Epithelial cell of esophagus (primary cell): ENCODE measurements at places on chromosomes 5 and 9.

- DNase-seq = peak; percentile 48
Observed at GRCh38 chr9:6413365-6414246, 607 bp downstream of the UHRF2 start.

- DNase-seq = no peak
Observed at GRCh38 chr5:68646144-68646543, 430.6 kb downstream of the PIK3R1 start.

DNA sequence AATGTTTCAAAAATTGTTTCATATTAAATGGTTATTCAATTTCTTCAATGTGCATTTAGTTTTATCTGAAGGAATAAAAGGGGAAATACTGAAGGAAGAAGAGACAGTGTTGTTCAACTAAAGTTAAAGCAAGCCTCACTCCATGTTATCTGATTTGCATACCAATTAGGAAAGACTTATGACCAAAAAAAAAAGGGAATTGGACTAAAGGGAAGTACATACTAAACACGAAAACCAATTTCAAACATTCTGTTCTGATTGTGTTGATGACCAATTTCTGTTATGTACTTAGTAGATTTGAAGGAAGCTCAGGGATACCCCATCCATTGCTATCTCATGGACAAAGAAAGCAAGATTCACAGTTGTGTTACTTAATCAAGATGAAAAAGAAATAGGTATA, 4.9 kb upstream of the GAPT start:
- no peak for DNase-seq

- no peak for DNase-seq
Observed at GRCh38 chr9:20314981-20315380, 307.3 kb downstream of the MLLT3 start.

- DNase-seq = peak; percentile 87
Observed at GRCh38 chr5:143404416-143405062, 1.1 kb upstream of the NR3C1 start.

DNA sequence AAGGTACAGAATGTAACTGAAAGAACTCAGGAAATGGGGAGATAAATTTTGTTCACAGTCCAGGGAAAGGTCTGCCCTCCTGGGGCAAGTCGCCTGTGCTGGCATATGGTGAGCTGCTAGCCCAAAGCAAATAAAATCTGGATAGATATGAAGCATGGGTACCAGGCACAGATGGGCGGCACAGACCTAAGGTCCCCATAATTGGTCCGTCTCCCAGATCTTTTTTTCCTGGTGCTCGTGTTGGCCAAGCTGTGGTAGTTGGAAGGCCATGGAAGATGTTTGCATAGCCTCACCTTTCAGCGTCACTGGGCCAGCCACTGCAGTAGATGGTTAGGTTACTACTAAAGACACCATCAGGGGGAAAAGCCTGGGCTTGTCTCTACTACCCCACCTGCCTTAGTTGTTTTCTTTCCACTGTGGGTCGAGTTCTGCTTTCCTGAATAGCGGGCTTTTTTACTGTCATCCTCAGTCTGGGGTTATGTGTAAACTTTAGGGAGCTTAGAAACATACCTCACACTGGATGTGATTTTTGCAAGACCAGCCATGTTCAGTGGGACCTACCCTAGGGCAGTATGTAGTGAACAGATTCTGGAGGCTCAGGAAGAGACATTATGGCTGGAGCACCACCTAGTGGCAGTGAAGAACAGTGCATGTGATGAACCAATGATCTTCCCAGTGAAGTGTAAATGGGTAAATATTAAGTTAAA, 24.2 kb upstream of the GLRX start:
- peak; percentile 86 for DNase-seq

DNA sequence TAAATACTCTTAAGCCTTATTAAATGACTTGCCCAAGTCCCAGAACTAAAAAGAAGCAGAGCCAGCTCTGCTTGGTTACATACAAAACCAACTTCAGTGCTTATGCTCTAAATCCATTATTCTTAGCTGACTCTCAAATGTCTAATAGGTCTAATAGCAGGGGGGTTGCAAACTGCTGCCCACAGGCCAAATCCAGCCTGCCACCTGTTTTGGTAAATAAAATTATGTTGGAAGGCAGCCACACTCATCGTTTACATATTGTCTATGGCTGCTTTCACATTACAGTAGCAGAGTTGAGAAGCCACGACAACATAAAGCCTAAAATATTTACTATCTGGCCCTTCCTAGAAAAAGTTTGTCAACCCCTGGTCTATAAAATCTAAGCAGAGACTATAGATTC, 69.0 kb downstream of the KLHL3 start:
- DNase-seq = no peak

DNA sequence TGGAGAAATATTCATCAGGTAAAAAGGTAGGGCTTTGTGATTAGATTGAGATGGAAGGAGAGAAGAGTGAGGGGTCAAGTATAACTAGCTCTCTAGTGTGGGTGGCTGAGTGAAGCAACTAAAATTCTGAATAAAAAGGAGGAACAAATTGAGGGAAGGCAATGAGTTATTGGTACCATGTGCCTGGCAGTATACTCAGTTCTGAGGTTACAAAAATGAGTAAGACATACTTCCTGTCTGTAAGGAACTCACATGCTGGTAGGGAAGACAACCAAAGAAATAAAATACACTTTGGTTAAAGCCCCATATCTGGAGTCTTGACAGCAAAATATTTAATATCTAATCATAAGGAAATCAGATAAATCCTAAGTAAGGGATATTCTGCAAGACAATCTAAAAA, 476.8 kb upstream of the C9orf72 start:
- DNase-seq = no peak

- no peak for DNase-seq
Observed at GRCh38 chr9:69093471-69094103, 58.0 kb downstream of the FXN start.

GRCh38 chr5:39130716-39131115, 56.5 kb upstream of the RICTOR start:
- no peak for DNase-seq

- peak; percentile 87 for DNase-seq
Observed at GRCh38 chr9:94937214-94937903, 210.9 kb downstream of the AOPEP start.

DNA sequence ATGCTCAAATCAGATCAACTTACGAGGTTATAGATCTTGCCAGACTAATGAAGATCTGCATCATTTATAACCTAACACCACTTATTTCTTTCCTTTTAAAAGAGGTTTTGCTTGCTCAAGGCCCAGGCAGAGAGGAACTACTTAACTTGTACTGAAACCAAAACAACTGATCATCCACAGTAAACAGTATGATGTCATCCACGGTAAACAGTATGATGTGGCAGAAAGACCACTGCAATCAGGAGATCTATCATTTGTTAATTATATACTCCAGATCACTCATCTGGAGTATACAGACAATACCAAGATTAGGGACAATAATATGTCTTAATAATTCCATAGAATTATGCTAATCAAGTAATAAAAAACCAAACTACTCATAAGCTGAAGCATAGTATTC, 116.8 kb downstream of the ADAMTS6 start:
- peak; percentile 6 for DNase-seq

GRCh38 chr5:159210210-159210661, 883 bp upstream of the RNF145 start:
- peak; percentile 84 for DNase-seq

DNA sequence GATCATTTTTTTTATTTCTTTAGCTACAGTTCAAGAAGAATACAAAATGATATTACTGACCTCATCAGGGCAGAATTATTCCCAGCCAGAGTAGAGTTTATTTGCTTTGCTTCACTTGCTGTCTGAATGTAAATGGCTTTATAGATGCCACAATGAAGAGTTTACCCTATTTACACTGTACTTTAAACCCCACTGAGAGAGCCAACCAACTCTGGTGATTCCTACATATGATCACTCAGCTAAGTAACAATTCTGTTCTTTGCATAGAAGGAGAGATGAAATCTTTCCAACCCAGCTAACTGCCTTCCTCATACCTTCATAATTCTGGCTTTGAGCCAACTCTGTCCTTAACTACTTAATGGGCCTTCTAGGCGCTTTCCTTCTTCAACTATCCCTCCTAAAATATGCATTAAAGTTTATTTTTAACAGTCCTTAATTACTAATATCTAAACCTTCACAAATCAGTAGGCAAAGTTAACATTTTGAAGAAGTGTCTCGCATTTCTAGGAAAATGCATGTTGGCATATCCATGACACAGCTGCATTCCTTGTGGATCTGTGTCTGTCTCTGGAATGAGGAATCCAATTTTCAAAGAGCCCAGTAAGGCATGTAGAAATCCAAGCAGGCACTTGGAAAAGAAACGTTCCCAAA, 284.8 kb upstream of the GRAMD2B start:
- DNase-seq = peak; percentile 49

- peak; percentile 82 for DNase-seq
Observed at GRCh38 chr5:177468685-177469628, 4.5 kb downstream of the DBN1 start.

GRCh38 chr5:176818391-176819098, 8.2 kb downstream of the UNC5A start:
- DNase-seq = no peak

DNA sequence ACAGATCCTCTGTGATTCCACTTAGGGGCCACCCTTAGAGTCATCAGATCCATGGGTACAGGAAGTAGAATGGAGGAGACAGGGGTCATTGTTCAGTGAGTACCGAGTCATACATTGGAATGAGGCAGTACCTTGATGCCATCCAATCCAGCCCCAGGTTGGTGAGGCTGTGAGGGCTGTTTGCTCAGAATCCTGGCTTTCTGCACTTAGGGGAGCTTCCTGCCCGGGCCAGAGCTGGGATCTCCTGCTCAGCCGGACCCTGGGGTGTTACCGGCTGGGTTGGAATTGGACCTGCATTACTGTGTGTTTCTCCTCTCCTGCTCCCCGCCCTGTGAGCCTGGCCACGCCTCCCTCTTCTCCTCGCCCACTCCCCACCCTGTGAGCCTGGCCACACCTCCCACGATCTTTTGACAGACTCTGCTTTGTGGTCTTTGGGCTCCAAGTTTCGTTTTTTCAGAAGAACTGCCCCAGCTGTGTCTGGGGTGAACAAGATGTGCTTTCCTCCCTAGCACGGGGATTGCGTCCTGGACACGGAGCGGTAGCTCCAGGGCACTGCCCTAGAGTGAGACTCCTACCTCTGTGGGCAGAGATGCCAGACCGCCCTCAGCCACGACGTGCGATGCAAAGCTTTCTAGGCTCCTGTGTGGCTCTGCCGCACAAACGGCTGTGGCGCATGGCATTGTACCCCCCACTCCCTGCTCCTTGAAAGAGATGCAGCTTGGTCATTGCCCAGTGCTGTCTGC, 15.4 kb downstream of the TRAF2 start:
- DNase-seq = peak; percentile 93

DNA sequence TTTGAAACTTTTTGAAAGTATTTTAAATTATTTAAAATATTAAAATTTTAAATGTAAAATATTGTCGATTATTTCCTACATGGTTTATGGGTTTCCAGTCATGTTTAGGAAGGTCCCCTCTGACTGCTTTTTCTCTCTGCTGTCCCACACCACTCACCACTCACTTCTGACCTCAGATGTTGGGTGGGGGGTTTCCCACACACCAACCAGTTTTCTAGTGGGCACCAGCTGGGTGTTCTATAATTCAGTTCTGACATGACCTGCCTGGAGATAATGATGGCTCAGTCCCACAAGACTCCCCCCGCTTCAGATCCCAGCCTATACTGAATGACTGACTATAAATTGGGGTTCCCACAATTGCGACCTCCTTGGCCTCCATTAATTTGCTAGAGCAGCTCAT, 310.4 kb downstream of the GADD45G start:
- no peak for DNase-seq

- DNase-seq = no peak
Observed at GRCh38 chr9:114919611-114920010, 10.8 kb downstream of the TNFSF8 start.

- DNase-seq = no peak
Observed at GRCh38 chr9:137321726-137322361, 19.8 kb upstream of the NRARP start.

DNA sequence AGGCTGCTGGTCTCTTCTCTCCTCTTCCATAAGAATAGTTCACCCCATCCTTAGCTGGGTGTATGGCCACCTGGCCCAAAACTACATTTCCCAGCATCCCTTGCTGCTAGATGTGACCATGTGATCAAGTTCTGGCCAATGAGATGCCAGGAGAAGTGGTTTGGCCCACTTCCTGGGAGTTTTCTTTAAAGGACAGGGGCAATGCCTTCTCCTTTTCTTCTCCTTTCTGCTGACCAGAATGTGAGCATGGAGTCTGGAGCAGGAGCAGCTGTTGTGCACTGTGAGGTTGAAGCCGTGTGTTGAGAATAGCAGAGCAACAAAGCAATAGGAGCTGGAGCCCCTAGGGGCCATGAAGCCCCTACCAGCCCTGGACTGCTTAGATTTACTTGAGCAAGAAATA, 36.8 kb downstream of the C9orf50 start:
- peak; percentile 81 for DNase-seq

- DNase-seq = peak; percentile 27
Observed at GRCh38 chr9:132858751-132859150, 19.3 kb downstream of the AK8 start.

DNA sequence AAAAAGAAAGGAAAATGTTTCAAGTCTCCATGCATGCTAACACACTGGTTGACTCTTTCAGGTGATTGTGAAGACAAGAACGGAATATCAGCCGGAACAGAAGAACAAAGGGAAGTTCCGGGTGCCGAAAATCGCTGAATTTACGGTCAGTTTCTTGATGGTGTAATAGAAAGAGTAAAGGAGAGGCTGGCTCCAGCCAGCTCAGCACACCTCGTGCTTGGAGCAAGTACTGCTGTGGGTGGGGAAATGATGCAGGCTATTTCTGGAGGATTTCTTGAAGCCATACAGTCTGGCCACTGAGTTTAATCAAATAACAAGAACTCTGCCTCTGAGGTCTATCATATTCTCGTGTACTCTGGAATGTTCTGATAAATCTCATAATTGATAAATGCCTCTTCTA, 18.7 kb downstream of the NSG2 start:
- no peak for DNase-seq

GRCh38 chr5:75568202-75568601, 43.1 kb upstream of the ANKDD1B start:
- DNase-seq = no peak

- DNase-seq = no peak
Observed at GRCh38 chr5:172441262-172441751, 13.0 kb downstream of the SH3PXD2B start.

GRCh38 chr5:132557478-132558172, 848 bp downstream of the RAD50 start:
- DNase-seq = peak; percentile 39

DNA sequence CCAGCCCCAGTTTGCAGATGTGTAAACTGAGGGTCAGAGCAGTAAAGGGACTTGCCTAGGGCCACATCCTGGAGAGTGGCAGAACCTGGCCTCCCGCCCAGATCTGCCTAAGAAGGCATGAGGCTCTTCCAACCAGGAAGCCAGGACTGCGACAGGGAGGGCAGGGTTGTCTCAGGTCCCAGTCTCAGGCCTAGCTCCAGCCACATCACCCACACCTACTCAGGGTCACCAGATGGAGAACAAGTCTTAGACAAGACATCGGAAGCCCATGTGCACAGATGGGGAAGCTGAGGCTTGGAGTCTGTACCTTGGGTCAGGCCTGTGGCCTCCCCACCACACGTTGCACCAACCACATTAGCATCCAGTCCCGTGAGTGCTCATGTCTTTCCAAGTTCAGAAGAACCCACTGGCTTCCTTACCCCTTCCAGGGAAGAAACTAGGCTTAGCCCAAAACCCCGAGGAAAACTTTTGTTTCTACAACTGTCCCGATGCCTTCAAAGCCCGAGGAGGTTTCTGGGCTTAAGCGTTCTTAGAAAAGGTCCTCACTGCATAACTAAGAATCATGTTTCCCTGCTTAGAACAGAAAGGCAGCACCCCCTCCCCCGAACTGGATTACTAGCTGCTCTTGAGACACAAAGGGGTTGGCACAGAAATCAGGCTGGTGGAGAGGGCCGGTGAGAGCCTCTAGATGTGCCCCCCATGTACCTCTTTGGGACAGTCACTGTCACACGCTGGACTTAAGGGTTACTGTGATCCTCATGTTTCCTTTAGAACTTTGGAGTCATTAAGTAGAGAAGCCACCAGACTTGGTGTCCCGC, 2.2 kb downstream of the FAM78A start:
- DNase-seq = no peak
